ENCODE measurements at places on chromosomes 16 and 17.
A peak's percentile ranks its signal among the peaks of the same experiment; 100 is the strongest.

DNA sequence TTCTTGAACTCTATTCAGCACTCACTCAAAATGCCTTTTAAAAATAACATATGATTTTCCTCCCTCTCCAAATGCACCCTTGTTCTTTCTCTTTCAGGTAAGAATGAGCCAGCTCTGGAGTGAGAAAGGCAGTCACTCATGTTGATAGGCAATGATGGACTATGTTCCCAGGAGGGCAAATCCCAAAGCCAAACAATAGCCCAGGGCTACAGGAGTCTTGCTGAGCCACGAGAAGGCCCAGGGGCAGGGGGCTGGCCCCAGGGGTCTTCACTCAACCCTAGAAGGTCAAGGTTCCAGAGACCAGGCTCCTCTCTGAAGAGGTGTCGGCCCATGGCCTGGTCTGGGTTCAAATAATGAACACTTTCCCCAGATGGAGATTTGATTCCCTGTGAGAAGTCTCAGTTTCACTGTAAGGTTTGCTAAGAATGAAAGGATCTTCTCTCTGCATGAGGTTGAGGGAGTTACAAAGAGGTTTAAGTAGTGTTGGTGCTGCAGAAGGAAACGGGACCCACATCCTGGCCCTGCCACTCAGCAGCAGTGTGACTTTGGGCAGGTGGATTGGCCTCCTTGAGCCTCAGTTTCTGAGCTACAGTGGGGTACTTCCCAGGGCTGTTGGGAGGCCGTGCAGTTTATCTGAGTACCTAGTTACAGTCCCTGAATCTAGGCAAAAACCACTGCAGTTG, 49.0 kb downstream of the RTN4RL1 start:
- no peak for DNase-seq

DNA sequence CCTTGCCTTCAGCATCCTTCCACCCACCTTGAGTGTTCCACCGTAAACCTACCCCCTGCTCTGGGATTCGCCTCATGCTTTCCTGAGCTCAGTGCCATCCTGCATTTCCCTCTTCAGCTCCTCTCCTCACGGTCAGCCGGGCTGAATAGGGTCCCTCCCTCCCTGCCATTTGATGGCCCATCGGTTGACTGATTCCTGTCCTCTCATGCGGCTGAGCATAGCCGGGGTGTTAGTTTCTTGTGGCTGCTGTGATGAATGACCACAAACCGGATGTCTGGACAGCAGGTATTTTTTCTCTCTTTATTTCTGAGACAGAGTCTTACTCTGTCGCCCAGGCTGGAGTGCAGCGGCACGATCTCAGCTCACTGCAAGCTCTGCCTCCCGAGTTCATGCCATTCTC, 44.1 kb upstream of the MGAT5B start:
- DNase-seq = no peak

GRCh38 chr16:31286421-31287032, 26.8 kb downstream of the ITGAM start:
- no peak for DNase-seq

GRCh38 chr16:70800781-70801480, at the start of gene VAC14:
TSS of gene VAC14 (minus strand) at chr16:70801158. CDS start at chr16:70800900, 258 bp downstream.
- peak; percentile 86 for DNase-seq

DNA sequence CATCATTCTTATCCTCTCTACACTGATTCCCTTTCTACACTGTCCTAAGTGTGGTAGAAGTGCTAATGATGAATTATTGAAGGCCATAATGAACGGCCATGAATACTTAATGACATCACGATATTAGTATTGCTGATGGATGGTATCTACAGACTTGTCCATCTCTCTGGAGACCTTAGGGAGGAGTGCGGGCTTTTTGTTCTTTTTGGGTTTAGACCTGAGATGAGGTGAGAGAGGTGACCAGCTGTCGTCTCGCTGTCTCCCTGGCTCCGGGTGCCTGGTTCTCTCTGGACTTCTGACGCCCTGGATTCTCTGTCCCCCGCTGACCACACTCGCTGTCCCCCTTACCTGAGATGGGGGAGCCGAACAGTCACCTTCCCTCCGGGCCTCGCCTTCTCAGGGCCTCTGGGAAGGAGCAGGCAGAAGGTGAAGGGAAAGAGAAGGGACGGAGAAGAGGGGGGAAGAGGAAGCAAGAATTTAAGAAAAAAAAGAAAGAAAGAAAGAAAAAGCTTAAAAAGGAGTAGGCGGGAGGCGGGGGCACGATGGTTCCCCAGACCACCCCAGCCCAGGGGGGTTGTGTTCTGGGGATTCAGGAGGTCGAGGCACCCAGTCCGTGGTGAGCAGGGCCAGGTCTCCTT, 17.1 kb downstream of the SGCA start:
- no peak for DNase-seq

- DNase-seq = no peak
Observed at GRCh38 chr17:70071620-70072019, 3.4 kb upstream of the KCNJ16 start.

- DNase-seq = no peak
Observed at GRCh38 chr16:85363881-85364280, 249.2 kb upstream of the GSE1 start.

DNA sequence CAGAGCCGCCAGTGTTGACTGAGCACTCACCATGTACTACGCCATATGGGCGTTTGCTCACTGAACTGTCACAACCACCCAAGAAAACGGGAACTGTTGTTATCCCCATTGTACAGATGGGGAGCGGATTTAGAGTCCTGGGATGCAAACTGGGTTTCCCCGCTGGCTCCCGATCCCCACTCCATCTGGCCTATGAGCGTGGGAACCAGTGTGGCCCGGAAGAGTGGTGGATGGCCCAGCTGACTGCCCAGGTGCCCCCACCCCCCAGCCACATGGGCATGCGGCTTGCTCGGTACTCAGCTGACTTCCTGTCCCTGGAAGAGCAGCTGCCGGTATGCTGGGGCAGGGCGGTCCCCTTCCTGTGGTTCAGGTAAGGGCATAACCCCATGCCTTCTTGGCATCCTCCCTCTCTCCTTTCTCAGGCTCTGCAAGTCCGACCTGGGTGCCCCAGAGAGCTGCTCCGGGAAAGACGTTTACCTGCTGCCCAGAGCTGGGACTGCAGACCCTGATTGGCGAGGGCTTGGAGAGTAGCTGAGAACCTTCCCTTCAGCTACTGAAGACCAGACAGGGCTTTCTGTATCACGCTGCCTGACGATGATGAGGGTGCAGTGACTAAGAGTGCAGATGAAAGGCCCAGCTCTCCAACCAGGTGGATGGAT, 16.2 kb downstream of the SOCS3 start:
- DNase-seq = no peak

GRCh38 chr16:75086688-75087374, 29.7 kb downstream of the LDHD start:
- no peak for DNase-seq

GRCh38 chr16:31331807-31332301, 23.1 kb upstream of the ITGAX start:
- no peak for DNase-seq

DNA sequence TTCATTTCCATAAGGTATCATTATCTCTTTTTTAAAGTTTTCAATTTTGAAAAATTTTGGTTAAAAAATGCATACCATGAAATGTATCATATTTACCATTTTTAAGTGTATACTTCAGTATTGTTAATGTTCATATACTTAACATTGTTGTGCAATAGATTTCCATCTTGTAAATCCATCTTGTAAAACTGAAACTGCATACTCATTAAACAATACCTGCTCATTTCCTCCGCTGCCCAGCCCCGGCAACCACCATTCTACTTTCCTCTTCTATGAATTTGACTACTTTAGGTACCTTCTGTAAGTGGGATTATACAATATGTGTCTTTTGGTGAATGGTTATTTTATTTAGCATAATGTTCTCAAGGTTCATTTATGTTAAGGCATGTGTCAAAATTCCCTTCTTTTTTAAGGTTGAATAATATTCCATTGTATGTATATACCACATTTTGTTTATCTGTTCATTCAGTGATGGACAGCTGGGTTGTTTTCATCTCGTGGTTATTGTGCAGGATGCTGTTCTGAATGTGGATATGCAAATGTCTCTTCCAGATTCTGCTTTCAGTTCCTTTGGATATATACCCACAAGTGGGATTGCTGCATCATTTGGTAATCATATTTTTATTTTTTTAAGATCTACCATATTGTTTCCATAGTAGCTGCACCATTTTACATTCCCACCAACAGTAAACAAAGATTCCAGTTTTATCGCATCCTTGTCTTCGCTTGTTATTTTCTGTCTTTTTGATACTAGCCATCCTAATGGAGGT, 6.7 kb downstream of the CCL2 start:
- no peak for DNase-seq

DNA sequence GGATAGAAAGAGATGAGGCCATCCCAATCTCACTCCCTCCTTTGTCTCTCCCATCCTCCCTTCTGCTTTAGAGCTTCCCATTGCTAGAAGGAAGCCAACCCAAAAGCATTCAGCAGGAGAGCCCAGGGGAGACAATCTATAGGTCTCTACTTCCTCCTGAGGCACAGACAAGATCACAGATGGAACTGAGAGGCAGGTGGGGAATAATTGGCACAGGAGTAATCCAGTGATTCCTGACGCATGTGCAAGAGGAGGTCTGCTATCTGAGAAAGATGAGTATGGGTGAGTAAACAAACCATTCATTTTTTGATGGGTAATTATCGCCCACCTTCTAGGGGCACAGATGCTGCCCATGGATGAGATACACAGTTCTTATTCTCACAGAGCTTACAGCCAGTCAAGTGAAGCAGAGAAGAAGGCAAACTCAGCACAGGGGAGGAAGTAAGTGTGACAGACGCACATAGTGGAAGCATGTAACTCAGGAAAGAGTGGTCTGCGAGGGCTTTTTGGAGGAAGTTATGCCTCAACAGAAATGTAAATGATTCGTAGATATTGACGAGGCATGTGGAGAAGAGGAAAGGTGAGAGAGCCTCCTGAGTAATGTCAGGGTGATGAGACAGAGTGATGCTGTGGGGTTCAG, 88.9 kb upstream of the HLF start:
- no peak for DNase-seq

DNA sequence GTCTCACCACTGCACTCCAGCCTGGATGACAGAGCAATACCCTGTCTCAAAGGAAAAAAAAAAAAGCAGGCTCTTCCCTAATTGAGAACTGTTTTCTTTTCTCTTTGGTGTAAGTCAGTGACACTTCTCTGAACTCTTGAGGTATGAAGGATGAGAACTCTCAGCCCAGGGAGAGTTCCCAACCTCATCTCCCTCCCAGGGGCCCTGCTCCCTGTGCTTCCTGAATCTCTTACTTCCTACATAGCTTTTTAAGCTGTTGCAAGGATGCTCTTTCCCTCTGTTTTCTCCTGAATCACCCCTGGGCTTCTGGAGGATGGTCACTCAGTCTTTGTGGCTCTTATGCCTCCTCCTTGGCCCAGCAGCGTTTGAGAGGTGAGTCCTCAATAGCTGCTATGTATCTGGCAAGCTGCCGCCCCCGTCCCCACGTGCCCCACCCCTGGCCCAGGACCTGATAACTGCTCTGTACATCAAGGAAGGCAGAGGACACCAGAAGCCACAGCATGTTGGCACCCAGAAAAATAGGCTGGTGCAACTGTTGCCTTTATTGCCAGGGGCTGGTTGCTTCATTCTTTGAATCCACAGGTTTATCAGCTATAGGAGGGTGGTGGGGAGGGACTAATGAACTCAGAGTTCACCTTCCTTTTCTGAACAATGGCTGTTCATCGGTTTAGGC, 24.0 kb downstream of the IGF2BP1 start:
- DNase-seq = no peak

GRCh38 chr17:32142857-32143526, 690 bp downstream of the RHOT1 start:
- DNase-seq = peak; percentile 21

- no peak for DNase-seq
Observed at GRCh38 chr17:9825641-9826150, at the start of gene GLP2R. TSS of gene GLP2R (plus strand) at chr17:9825924. CDS start at chr17:9826064, 140 bp downstream.

- no peak for DNase-seq
Observed at GRCh38 chr17:16878606-16879005, 93.3 kb downstream of the TNFRSF13B start.

GRCh38 chr17:36695082-36695481, 93.7 kb downstream of the MRM1 start:
- DNase-seq = no peak
